CD4-positive, alpha-beta T cell treated with Interleukin-12 subunit alpha and Interleukin-12 subunit beta, for 1 hour (primary cell): ENCODE measurements at places on chromosomes 6 and 20.

DNA sequence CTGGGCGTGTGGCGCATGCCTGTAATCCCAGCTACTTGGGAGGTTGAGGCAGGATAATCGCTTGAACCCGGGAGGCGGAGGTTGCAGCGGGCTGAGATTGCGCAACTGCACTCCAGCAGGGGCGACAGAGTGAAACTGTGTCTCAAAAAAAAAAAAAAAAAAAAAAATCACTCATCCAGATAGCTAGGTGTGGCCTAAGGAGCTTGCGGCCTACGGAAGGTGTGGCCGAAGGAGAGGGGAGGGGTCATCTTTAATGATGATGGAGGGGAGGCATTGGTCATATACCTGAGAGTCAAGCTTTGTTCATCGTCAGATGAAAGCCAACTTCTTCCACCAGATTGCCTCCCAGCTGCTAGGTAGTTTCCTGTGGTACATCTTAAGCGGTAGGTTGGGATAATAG, 801 bp upstream of the PPARD start:
- DNase-seq: no peak

- DNase-seq: no peak
These were observed 321.9 kb upstream of the CDH4 start for GRCh38 chr20:60930023-60930790.

- peak; percentile 29 for DNase-seq
These were observed 42.7 kb downstream of the ANKRD6 start for GRCh38 chr6:89475634-89476033.

GRCh38 chr6:139337830-139338229, 36.6 kb downstream of the CITED2 start:
- DNase-seq: no peak

GRCh38 chr6:98593676-98594075, 240.7 kb upstream of the POU3F2 start:
- DNase-seq: no peak

- DNase-seq: no peak
These were observed 291.8 kb upstream of the FOXQ1 start for GRCh38 chr6:1020133-1020532.

- DNase-seq: no peak
These were observed 49.4 kb upstream of the FYN start for GRCh38 chr6:111922454-111923297.

- peak; percentile 40 for DNase-seq
These were observed 2.2 kb upstream of the OXT start for GRCh38 chr20:3068986-3069900.

GRCh38 chr6:105898286-105898685, 187.8 kb upstream of the PRDM1 start:
- no peak for DNase-seq

GRCh38 chr6:90294614-90294988, 2.0 kb downstream of the BACH2 start:
- peak; percentile 55 for DNase-seq

- no peak for DNase-seq
These were observed 1930.9 kb upstream of the DEFB115 start for GRCh38 chr20:29326376-29327070.

DNA sequence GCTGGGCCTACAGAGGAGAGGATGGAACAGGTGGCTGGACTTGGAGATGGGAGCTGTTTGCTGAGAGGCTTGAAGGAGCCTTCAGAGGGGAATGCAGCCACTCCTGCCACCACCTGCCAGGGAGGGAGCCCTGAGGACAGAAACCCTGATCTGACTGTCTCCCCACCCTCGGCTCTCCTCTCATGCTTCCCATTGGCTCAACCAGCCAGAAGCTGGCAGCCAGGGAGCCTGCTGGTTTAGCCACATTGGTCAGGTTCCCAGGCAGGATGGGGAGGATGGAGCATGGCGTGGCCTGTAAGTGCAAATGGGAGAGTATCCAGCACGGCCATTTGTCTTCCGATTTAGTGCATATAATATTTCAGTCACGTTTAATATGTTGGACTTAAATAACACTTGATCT, 12.8 kb downstream of the TREM1 start:
- no peak for DNase-seq

DNA sequence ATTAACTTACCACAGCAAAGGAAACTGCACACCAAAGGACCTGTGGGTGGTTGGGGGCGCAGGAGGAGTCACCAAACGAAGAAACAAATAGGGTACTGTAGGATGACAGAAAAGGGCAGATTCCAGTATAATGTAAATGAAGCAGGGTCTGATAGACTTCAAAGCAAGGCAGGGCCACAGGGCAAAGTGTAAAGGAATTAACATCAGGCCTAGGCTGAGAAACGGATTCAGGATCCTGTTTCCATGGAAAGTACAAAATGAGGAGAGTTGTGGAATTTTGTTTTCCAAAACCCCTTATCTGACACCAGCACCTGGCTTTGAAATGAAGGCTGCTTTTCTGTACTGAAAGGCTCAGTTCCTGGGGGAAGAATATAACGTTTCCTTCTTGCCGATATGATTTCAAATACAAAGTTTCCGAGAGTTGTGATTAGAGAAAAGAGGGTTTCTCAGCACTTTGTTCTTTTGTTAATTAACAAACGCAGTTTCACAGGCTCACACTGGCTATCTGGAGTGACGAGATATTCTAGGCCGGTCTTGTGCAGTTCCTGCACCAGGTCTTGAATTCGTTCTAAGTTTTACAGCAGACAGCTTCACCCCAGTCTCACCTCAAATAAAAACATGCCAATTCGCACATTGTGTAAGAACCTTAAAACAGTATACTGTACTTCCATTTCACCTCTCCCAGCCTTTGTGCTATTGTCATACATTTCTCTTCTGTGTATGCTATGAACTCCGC, 5.8 kb downstream of the DEFB123 start:
- no peak for DNase-seq

DNA sequence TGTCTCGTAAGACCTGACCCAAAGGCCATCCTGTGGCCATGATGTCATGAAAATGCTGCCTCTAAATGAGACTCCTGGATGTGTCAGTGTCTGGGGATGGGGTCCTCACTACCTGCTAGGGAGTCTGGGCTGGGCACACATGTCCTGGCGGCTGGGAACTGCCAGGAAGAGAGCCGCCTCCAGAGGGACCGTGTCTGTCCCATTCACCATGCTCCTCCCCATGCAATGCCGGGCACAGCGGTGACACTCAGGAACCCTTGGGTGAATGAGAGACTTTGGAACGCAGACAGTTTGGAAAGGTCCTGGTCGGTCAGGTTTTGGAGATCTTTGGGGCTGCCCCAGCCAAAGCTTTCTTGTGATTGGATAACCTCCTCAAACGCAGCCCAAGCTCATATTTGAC, 40.1 kb upstream of the GTSF1L start:
- no peak for DNase-seq

DNA sequence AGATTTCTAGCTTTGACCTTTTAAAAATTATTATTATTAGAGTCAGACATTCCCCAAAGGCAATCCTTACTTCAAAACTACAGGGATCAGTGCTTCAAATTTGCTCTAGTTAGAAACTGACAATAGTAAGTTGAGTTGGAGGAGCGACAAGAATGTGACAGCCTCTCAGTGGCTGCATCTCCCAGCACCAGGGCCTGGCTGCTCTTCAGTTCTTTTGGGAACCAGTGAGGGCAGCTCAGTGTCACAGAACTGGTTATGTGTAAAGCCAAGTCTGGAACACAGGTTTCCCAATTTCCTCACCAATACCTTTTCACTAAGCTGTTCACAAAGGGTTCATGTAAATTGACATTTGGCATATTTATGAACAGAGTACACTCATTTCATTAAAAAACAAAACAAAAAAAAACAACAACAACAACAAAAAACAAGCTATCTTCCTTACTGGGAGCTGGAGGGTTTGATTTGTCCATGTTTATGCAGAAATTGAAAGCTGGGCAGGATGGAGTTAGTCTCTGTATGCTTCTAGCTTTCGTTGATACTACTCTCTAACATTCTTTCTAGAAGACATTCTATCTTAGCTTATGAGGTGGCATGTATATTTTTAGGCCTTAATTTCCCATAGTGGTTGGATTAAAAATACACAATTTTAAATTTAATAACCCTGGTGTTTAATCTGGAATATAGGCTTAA, 95.0 kb downstream of the SAMD5 start:
- DNase-seq: no peak

DNA sequence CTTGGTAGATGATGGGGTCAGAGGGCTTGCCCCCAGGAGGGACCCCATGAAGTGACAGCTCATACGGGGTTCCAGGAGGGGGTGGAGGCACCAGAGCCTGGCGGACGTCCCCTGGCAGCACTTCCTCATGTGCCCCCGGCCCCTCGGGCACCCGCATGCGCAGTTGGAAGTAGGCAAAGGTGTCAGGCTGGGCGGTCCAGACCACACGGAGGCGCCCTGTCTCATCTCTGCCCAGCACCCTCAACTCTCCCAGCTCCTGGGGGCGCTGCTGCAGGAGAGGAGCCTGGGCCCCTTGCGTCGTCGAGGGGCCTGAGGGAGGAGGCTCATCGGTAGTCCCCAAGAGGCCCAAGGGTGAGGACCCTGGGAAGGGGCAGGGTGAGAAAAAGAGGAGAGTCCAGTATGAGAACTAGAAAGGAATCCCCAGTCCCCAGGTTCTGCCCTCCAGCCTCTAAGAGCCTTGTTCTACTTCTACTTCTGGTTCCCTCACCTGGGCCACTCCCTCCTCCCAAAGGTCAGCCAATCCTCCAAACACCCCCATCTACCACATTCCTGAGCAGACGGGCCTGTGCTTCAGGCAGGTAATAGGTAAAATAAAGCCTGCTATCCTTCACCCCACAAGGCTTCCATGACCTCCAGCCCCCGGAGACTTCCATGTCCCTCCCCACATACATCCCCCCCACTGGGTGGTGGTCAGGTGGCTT, 23.2 kb downstream of the TNXB start:
- DNase-seq: no peak

DNA sequence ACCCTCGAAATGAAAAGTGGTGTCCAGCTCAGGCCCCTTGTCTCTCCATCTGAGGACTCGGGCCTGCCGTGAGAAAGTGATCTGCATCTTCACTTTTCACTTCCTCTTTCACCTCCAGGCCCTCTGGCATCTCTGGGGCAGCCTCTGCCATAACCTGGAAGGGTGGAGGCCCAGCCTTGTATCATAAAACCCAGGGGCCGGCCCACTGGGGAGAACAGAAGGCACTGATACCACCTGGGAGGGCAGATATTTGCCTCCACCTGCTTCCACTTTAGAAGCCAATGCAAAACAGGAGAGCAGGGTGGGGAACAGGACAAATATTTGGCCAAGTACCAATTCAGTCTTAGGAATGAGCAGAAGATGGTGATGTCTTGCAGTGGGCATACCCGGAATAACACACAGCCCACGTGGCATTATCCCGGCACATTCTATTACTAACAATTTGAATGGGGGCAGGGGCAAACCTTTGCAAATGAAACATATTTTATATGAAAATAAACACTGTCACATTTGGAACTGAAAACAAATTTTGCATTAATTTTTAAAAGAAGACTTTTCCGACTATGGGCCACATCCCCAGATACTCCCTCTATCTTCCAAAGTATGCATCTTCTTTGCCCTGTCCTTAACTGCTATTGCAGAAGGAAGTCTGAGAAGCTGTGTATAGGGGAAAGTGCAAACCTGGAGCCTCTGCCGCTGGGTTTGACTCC, 69.2 kb upstream of the TBC1D7 start:
- no peak for DNase-seq

DNA sequence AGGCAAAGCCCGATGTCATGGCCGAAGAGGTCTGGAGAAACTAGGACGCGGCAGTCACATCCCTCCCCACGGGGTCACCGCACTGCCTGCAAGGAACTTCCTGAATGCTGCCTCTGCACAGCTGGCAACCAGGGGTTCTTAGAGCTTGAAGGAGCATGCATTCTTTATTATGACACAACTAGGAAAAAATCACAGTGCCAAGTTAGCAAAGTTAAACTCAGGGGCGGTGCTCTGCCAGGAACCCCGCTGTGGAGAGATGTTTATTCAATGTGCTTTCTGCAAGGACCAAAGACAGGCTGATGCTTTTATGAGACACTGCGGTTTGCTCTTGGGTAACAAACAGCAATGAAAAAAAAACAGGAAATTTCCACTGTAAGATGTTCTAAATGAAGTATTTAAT, 287.3 kb upstream of the FOXQ1 start:
- no peak for DNase-seq

- no peak for DNase-seq
These were observed 701 bp downstream of the RFX6 start for GRCh38 chr6:116877743-116878142.

DNA sequence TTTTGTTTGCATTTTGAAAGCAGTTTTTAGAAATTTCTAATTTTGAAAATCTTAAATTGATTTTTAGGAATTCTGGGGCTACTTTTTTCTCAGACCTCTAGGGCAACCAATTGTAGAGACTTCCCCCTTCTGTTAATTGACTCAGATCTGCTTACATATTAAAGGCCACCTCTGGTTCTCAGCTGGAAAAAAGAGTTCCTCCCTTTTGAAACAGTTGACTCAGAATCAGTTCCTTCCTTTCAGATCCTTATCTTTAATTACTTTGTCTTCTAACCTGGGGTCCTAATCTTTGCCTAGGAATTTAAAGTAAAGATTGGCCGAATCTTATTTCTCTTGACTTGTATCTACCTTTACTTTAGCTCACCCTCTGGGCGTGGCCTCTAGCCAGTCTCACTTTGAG, 146.8 kb downstream of the LAMA2 start:
- no peak for DNase-seq

DNA sequence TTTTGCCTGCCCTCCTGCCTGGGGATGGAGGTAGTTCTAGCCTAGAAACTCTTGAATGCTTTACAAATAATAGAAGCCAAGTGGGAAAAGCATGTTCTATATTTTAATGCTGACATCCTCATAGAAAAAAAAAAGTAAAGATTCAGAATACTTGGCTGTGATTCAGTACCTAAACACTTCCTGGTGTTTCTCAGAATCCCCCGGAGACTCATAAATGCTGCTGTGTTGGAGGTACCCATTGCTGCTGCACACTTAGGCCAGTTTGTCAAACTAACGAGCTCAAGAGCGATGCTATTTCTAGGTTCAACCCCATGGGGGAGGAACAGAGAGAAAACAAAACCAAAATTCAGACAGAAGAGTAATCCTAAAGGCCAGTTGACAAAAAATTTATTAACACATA, 38.8 kb upstream of the ZFP64 start:
- DNase-seq: no peak

DNA sequence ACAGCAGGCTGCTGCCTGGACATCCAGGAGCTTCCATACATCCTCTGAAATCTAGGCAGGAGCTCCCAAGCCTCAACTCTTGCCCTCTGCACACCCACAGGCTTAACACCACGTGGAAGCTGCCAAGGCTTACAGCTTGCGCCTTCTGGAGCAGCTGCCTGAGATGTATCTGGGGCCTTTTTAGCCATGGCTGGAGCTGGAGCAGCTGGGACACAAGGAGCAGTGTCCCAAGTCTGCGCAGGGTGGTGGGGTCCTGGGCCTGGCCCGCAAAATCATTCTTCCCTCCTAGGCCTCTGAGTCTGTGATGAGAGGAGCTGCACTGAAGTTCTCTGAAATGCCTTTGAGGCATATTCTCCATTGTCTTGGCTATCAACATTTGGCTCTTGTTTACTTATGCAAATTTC, 255.0 kb downstream of the DLL1 start:
- no peak for DNase-seq

- DNase-seq: no peak
These were observed 1.4 kb downstream of the NCOA6 start for GRCh38 chr20:34824026-34824425.
